ENCODE measurements at places on chromosomes 1 and 21. TPM values are rescaled to one million over a fixed set of nuclear protein-coding genes. Genes with fewer than 3 reads are reported as not detected.

- no peak for DNase-seq
Measured at GRCh38 chr1:46812065-46812963, 13.5 kb downstream of the CYP4B1 start.

- DNase-seq: no peak
Measured at GRCh38 chr1:178683291-178683690, 41.8 kb upstream of the RALGPS2 start.

GRCh38 chr21:44378646-44379514 is 25.5 kb downstream of the TRPM2 start:
- DNase-seq: no peak

DNA sequence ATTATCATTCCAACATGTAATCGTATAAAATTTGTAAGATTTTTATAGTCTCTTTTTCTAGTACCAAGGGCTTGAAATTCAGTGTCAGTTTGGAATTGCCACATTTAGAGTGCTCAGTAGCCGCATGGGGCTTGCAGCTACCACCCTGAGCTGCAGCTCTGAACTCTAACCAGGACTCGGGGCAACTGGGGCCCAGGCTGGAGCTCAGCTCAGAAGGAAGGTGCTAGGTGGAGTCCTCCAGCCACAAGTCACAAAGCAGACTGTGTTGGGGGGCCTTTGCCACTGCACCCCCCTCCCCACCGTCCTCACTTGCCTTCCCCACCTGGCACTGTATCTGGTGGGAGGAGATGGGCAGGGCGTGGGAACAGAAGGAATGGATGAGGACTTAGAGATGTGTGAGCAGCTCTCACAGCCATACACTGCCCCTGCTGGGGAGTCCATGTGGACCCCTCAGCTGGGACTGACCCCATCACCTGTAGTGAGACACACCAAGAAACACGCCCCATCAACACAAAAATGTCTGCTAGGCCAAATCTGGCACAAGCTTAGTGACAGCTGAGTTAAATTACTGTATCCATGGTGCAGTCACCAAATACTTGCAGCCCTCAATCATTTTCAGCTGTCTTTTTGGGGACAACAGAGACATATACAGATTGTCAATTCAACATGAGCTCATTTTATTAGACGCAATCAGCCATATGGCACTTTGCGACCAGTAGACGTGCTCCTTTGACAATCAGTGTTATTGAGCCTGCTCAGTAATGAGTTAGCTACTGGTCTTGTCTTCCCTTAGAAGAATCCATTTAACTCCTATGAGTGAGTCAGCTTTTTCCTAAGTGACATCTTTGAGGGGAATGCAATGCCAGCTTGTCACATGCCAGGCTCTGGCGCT is 241.7 kb upstream of the RAB4A start:
- peak; percentile 45 for DNase-seq

DNA sequence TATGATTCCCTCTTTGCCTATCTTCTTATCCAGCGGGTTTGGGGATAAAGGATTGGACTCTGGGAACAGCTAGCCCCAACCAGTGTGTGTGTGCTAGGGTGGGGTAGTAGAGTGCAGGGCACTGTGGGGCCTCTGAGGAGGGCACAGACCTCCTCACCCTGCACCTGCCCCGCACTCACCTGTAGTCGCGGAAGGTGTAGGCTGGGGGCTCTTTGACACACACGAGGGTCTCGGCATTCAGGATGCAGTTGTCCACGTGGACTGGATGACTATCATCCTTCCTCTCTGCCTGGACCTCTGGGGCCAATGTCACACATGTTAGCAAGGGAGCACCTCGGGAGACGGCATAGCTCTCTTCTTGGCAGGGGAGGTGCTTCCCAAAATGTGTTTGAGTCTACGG is 8.0 kb upstream of the CLDN19 start:
- DNase-seq: no peak

DNA sequence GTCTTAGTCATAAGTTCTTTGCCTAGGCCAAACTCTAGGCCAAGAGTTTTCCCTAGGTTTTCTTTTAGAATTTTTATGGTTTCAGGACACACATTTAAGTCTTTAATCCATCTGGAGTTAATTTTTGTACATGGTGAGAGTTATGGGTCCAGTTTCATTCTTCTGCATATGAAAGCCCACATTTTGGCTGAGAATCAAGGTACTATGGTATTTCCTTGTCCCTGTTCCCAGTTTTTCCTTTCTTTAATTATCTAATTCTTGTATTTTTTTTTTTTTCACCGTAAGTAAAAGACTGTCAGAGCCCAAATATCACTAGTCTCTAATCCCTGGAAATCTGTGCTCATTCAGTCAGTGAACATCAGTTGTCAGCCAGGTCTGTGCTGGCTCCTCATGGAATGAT is 105.4 kb downstream of the MAP3K21 start:
- DNase-seq: no peak

DNA sequence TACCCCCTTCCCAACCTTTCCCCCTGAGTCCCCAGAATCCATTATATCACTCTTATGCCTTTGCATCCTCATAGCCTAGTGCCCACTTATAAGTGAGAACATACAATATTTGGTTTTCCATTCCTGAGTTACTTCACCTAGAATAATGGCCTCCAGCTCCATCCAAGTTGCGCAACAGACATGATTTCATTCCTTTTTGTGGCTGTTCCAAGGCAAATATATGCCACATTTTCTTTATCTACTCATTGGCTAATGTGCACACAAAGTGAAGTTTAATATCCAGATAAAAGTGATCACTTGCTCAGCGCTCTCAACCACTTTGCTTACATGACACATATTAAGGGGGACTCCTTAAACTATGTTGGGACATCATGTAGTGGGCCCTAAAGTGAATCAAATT is 72.4 kb upstream of the TIAM1 start:
- no peak for DNase-seq

- DNase-seq: no peak
Measured at GRCh38 chr1:224542783-224543440, 73.2 kb upstream of the CNIH3 start.

DNA sequence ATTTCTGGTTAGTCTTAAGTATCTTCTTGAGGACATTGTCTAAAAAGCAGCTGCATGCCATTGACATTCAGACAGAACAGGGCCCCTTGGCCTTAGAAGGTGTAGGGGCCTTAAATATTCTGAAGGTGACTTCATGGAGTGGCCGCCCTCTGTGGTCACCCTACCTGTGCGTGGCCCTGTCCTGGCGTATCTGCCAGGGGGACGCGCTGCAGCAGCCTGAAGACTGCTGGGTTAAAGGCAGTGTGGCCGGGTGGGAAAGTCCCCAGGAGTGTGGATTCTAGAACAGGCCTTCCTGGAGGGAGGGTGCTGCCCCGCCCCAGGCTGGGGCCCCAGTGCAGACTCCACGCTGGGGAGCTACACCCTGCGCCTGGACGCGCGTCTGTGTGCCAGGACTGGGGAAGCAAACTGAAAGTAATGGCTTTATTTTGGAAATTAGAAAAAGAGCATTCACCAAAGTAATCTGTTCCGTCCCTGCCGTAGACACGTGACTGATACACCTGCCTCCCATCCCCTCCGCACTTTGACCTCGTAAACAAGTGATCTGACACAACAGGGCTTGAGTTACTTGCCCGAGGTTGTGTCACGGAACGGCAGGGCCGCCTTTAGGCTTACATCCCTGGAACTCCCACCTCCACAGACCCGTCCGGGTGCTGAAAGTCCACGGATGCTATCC is 1.8 kb downstream of the AGPAT3 start:
- no peak for DNase-seq

CCDC185 gene
- not detected for total RNA-seq

OR6K6 gene
- total RNA-seq: not detected
